ENCODE measurements at places on chromosomes 7 and 10.

- DNase-seq = no peak
These were observed 445.6 kb downstream of the GFRA1 start for GRCh38 chr10:115827231-115828009.

- DNase-seq = no peak
These were observed 25.1 kb downstream of the CPEB3 start for GRCh38 chr10:92265687-92266258.

GRCh38 chr7:132519936-132520335 is 56.3 kb downstream of the PLXNA4 start:
- DNase-seq = no peak

DNA sequence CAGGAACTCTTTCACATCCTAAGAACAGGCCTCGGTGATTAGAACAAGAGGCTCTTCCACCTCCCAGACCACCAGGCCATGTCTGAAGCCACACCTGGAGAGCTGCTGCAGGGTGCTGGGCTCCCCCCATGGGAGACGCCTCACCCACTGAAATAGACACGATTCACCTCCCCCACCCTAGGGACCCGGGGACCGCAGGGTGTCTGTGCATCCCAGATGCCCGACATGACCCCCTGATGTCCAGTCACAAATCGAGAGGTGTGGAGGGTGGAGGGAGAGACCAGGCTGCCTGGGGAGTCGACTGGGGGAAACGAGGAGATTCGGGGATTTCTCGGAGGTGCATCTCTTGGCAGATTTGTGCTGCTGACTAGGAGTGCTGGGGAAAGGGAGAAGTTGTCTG is 31.0 kb downstream of the CNPY1 start:
- DNase-seq = no peak

GRCh38 chr10:89228962-89229361 is 21.8 kb upstream of the CH25H start:
- DNase-seq = no peak

GRCh38 chr10:110212119-110213006 is 5.0 kb downstream of the MXI1 start:
- DNase-seq = no peak

- no peak for DNase-seq
These were observed 538.5 kb downstream of the HTR7 start for GRCh38 chr10:90319188-90319914.

DNA sequence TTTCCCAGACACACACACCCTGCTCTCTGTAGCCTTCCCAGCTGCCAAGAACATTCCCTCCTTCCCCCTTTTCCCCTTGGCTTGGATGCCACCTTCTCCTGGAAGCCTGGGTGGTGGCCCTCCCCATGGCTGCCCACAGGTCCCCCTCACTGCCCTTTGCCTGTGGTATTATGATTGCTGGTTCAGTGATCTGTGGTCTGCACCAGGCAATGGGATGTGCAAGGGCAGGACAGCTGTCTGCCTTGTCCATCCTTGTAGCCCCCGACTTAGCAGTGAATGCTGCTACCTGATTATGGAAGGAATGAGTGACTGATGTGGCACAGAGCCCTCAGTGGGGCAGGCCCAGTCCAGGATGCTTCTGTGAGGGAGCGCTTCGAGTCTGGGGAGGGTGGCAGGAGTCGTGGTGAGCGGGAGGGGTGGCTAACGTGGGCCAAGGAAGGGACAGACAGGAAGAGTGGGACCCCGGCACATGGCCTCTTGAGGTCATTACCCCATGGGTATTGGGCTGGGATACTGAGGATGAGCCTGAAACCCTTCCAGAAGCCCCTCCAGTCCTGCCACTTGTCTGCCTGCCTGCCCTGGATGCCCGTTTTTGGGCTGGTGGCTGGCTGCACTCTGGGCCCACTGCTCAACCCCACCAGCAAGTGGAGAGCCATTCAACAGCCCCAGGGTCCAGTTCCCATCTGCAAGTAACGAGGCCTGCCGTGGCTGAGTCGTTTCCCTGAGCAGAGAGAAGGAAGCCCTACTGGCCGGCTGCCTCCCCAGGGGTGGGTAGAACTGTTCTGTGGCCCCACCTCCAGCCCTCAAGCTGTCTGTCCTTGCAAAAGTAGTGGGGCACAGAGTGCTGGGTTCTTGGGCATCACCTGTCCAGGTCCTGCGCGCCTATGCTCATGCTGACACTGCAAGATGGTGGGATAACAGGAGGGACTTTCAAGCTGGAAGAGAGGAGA is 8.8 kb downstream of the CHST3 start:
- DNase-seq = no peak

GRCh38 chr7:150751702-150752101 is 14.5 kb downstream of the GIMAP5 start:
- no peak for DNase-seq

DNA sequence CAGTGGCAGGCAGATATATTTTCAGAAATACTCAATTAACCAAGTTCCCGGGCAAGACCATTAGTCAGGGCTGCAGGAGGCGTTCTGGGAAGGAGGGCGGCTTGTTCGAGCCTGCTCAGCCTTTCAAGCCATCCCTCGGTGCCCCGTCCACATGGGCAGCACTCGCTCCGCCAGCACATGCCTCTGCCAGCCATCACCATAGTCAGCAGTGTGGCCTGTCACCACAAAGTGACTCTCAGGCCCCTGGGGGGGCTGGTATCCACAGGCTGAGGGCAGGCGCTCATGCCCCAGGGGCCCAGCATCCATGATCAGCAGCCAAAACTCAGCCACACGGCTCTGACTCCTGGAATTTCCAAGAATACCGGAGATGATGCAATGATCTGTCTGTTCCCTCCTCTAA is 81.9 kb downstream of the CHST15 start:
- DNase-seq = no peak

- no peak for DNase-seq
These were observed 368.2 kb upstream of the NPVF start for GRCh38 chr7:25596443-25596842.

Measured in HAP-1 (cell line).